T1000 (cell line): ENCODE measurements at places on chromosomes 1 and 21.

- no peak for DNase-seq
These were observed 54.2 kb downstream of the EIF2B3 start for GRCh38 chr1:44932151-44932550.

DNA sequence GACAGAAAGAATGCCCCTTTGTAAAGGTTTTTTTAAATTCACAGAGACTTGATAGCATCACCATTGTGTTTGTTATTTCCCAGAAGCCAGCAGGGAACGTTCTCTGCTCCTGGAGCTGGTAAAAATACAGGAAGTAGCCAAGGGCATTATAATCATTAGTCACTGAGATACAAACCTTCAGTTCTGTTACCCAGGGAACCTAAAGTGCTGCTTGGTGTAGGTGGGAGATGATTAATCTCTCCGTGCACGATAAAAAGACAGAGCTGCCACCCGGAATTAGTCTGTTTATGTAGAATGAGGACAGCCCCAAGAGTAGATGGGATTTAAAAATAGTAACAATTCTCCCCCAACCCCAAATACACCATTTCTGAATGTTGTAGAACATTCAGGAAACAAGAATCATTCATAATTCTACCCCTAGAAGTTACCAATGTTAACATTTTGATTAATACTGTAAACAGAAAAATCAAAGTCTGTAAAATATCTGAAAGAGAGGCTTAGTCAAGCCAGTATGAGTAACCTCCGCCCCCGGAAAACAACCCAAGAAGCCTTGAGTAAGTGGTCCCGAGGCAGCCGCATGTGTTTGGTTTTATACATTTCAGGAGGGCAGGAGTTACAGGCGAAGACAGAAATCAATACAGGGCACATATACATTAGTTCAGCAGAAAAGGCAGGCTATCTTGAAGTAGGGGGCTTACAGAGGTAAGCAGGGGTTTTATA, 45.3 kb upstream of the CTBS start:
- DNase-seq, result no peak

DNA sequence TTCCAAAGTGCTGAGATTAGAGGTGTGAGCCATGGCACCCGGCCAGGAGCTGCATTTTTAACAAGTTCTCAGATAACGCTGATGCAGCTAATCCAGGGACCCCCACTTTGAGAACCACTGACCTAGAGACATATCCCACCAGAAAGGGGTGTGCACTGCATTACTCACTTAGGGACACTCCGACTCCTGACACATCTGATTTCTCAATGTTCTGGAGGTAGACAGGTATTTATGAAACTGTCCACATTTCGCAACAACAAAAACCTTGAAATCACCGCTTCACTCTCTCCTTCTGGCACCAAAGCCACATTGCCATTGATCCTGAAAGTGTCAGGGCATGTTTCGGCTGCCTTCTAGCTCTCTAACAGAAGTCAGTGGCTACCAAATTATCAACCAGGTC, 23.2 kb upstream of the CAMTA1 start:
- DNase-seq, result no peak

DNA sequence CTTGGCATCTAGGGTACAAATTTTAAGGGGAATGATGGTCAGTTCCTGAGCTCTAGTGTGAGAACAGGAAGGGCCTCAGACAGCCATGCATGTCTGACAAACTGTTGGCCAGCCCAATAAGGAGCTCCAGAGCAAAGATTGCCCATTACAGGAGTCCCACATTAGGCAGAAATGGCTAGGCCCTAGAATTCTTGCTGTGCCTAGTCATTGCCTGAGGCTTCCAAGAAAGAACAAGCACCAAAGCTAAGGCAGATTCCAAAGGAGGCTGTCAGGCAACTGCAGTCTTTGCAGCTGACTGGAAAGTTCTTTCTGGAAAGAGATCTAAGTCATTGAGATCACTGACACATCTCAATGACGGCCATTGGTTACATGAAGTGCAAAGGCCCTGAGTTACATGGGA, 3.9 kb upstream of the STIL start:
- no peak for DNase-seq

DNA sequence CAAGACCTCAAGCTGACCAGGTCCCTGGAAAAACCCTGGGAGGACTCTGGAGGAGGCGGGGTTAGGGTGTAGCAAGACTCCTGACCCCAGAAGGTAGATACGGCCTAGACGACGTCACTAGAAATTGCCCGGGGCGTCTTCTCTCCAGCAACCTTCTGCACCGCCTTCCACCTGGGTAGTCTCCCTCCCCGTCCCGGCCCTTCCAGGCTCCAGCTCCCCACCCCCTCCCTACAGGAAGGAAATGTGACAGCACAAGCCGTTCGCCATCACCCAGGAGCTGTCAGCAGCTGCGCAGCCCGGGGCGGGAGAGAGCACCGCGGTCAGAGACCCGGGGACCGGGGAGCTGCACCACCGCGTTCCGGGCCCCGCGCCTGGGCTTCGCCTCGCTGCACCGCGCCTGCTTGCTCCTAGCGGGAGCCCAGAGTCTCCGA, 20.0 kb downstream of the SERTAD4 start:
- no peak for DNase-seq

- DNase-seq, result no peak
These were observed 123.4 kb upstream of the COL6A1 start for GRCh38 chr21:45858180-45858579.

DNA sequence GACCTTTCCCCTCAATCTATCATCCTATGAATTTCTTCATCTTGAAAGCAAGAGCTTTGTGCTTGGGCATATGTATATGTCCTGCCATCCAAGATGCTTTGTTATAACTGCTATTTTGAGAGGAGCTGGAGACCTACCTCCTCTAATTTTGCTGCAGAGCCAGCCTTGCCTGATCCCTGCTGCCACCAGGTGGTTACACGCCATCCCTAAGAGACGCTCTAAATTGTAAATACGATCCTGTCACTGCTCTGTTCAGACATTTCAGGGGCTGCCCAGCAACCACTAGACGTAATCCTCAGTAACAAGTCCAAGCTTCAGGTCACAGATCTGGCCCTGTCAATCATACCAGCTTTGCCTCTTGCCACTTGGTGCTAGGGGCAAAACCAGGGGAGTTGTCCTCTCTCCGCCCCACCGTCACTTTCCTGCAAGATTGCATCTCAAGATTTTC, 32.9 kb downstream of the GPA33 start:
- peak; percentile 10 for DNase-seq

- no peak for DNase-seq
These were observed 6.7 kb downstream of the ZBTB7B start for GRCh38 chr1:155009221-155009711.

- no peak for DNase-seq
These were observed 59.3 kb upstream of the NTPCR start for GRCh38 chr1:232891071-232891470.

DNA sequence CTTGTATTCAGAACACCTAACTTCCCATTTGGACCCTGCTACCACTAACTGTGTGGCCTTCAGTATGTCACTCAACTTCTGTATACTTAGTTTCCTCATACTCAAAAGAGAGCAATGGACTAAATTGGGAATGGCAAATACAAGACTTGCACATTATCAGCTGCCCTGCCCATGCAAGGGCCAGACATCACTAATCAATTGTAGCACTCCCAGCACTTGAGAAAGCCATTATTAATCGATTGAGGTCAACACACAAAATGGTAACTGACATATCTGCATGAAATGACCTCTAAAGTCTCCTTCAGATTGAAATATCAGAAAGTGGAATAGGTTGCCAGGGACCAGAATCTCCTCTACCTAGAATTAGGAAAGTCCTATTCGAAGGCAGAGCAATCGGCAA, 59.2 kb downstream of the MT1HL1 start:
- DNase-seq, result no peak

DNA sequence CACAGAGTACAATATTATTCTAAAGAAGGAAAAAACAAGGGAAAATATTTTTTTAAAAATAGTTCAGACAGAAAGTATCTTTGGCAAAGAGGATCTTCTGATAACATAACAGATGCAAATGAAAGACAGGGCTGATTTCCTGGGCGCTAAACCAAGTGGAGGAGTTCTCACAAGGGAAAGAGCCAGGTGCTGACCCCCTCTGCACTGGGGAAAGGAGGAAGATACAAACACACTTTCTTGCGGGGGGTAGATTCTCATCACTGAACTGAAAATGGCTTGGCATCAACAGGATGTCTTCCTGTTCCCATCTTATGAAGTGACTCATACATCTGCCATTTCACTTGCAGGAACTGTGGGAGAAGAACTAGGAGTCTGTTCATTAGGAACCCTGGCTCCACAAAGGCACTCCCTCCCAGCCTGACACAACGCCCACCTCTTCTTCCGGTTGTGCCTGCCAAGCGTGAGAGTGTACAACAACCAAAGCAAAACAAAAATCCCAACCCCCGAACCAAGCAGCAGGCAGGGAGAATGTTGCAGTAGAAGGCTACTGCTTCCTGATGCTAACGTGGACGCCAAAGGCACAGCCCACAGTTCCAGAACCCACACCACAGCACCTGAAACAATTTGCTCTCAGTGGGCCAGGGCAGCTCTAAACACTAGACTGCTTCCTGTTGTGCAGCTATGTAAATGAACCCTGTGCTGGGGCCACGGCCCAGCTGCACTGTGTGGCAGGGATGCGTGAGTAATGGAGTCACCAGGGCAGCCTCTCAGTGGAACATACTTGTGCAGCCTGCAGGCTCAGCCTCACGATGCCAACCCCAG, 51.0 kb downstream of the GADD45A start:
- DNase-seq, result peak; percentile 28

GRCh38 chr1:224170748-224171478, 12.1 kb upstream of the DEGS1 start:
- DNase-seq, result no peak

DNA sequence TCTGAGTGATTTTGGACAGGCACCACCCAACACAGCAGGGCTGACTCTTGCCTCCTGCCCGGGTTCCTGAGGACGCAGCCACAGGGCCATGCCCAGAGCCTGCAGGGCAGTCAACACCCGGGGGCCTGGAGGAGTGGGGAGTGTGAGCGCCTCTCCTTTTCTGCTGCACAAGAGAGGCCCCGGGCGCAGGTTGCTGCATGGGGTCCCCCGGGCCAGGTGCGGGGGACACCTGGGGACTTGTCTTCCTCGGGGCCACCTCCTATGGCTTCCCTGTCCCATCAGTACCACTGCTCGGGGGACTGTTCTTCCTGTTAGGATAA, 6.9 kb upstream of the TTC34 start:
- no peak for DNase-seq

- DNase-seq, result no peak
These were observed 5.4 kb downstream of the GADD45A start for GRCh38 chr1:67690411-67690810.

DNA sequence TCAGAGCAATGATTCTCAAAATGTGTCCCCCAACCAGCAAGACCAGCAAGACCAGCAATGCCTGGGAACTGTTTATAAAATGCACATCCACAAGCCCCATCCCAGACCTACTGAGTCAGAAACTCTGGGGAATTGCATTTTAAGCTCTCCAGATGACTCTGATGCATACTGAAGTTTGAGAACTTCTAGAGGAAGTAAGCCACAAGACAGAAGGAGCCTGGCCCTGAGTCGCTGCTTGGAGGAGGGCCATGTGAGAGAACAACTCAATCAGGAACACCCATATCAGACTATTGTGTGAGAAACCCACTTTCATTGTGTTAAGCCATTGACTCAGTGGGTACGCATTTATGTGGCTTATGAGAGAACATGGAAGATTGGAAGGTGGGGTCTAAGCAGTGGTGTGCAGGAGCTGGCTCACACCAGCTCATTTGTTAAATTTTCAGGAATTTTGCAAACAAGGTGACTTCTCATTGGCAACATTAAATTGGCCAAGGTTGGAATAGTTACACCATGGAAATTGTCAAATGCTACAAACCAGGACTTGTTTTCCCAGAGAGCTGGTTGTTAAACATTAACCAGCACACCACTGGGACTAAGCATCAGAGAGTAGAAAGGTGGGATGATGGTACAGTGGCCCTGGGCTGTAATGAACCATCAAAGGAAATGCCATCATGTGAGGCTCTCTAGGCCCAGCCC, 38.9 kb downstream of the ATP1A1 start:
- DNase-seq, result no peak

DNA sequence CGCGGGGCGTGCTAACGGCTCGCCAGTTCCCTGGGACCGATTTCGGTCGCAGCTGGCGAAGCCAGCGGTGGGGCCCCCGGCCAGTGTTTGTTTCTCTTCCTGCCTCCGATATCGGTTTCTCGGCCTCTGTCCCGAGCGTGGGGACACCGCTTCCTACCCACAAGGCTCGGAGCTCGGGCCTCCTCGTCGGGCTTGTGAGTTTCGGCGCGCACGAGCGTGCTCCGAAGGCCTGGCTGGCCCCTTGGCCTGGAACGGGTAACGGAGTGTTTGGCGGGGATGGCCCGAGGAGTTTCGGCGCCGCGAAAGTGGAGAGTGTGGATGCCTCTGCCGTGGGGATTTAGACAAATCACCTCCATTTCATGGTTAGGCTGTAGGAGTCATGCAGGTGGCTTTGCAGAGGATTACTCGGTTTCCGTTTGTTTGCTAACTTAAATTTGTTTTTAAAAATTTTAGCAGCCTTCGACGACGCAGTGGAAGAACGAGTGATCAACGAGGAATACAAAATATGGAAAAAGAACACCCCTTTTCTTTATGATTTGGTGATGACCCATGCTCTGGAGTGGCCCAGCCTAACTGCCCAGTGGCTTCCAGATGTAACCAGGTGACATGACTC, 559 bp downstream of the RBBP4 start:
- no peak for DNase-seq

GRCh38 chr1:27381969-27382762, 967 bp downstream of the CD164L2 start:
- no peak for DNase-seq

DNA sequence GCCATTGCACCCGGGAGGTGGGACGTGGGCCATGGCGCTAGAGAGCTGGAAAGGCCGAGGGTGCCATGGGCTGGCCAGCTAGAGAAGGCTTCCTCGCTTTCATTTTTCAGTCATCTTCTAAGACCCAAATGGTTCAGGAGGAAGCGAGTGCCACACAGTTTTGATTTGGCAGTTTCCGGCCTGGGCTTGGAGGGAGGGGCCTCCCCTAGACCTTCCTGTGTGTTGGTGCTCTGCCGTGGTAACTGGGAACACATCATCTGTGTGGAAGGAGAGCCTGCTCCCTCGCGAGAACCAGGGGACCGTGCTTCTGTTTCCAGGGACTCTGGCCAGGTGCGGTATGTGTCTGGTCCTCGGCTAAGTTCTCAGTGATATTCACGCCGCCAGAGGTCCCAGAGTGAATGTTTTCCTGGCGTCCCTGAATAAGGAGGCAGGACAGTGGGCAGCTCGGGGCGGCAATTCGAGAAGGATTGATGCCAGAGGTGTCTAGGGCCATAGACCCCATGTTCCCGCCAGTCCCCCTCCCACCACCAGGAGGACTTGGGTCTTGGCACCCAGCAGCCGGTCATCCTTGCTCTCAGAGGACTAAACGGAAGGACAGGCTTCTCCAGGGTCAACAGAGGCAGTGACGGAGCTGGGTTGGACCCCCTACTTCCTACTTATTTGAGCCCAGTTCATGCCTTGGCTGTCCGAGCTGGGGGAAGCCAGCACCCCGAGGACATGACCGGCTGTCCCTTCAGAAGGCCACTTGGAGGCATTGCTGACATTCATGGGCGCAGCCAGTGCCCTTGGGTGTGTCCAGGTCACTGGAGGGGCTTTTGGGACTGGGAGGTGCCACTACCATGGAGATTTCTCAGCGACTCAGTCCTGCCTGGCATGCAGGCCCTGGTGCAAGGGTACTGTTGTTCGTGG, 2.7 kb upstream of the NPHP4 start:
- DNase-seq, result no peak

GRCh38 chr21:33259995-33260394, 6.2 kb upstream of the IL10RB start:
- DNase-seq, result no peak
